ENCODE measurements at places on chromosomes 5 and 9.
A peak's percentile ranks its signal among the peaks of the same experiment; 100 is the strongest.

GRCh38 chr9:587527-587926, 254.0 kb upstream of the DMRT1 start:
- DNase-seq: no peak

DNA sequence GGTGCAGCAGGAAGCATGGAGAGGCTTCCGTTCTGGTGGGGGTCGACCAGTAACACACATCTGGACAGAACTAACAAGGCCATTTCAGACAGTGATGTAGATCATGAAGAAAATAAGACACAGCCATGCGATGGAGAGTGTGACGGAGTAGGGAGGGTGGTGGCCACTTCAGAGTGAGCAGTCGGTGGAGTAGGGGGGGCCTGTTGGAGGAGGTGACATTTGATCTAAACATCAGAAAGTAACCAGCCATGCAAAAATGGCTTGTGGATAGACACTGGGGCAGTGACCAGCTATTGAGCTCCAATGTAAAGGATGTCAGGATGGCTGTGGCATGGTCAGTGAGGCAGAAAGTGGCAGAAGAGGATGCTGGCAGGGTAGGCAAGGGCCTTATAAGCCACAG, 65.9 kb downstream of the PPARGC1B start:
- DNase-seq: no peak

- peak; percentile 7 for DNase-seq
Measured at GRCh38 chr5:139848508-139849100, 53.0 kb downstream of the PSD2 start.

GRCh38 chr9:115006660-115007059, 76.3 kb upstream of the TNFSF8 start:
- no peak for DNase-seq

GRCh38 chr9:121901616-121902015, 191.5 kb downstream of the TTLL11 start:
- DNase-seq: no peak

GRCh38 chr5:142931896-142932686, 161.9 kb downstream of the ARHGAP26 start:
- no peak for DNase-seq

All from activated T-cell treated with anti-CD3 and anti-CD28 coated beads for 24 hours (primary cell).